CD4-positive, alpha-beta T cell treated with Interleukin-21 for 1 hour (primary cell): ENCODE measurements at places on chromosomes 2 and 18.

DNA sequence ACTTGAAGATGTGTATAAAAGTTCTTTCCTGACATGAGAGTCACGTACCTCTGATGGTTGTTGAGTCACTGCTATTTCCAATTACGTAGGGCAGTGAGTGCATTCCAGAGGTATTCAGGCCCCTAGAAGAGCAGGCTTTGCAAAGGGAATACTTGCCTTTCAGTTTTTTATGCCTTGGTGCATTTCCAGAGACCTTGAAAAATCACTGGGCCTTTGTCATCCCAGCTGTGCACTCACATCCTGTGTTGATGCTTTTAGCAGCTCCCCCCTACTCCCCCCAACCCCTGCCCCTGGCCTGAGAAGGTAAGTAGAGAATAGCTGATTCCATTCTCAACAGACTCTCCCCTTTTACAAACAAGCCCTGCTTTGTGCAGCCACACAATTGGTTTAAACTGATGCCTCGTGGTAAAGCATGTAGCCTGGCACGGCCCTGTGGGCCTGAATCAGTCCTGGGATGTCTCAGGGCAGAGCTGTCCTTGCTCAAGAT is 174.2 kb downstream of the PRPF40A start:
- no peak for DNase-seq

DNA sequence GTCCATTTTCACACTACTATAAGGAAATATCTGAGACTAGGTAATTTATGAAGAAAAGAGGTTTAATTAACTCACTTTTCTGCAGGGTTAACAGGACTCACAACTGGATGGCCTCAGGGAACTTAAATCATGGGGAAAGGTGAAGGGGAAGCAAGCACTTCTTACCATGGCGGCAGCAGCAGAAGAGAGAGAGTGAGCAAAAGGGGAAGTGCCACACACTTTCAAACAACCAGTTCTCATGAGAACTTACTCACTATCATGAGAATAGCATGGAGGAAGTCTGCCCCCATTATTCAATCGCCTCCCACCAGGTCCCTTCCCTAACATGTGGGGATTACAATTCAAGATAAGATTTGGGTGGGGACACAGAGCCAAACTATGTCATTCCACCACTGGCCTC is 55.1 kb upstream of the NETO1 start:
- DNase-seq: no peak

DNA sequence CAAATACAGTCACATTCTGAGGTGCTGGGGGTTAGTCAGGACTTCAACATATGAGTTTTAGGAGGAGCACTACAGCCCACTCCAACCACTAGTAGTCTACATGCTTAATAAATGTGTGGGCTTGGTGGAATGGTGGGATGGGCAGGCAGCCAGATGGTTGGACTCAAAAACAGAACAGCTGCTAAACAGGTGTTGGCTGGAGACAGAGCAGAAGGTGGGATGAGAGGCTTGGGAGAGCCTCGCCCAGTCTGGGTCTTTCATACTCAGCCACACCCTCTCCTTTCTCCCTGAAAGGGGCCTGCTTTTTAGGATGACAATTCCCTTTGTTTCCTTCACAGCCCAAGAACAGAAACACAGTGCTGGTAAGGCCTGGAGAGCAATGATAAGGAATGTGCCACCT is 143.9 kb upstream of the KLHL29 start:
- DNase-seq: no peak

DNA sequence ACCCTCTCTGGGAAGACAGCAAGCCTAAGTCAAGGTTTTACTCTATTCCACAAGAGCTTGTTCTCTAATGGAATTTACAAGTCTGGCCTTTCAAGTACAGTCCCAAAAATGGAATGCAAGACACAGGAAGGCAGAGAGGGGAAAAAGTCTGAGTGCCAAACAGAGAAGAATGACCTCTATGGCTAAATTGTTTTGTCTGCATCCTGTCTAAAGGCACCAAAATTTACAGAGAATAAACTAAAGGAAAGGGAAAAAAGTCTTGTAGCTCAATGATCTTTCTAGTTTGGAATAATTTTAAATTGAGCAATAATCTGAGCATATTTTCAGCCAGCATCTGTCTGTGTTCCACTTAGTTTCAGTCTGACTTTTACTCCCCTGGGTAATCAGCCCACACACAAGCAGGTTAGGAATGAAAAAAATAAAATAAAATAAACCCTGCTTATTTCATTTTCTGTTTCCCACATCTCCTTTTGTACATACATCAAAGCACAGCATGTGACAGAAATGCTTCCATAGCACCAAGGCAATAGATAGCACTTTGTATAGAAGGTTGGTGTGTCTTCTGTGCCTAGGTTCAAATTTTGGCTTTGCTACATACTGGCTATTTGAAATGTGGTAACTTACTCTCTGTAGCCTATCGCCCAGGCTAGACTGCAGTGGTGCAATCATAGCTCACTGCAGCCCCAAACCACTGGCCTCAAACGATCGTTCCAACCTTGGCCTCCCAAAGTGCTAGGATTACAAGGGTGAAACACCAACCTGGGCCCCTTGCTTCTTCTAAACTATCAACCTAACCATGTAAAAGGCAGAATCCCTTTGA is 105.1 kb downstream of the SLC8A1 start:
- DNase-seq: no peak

DNA sequence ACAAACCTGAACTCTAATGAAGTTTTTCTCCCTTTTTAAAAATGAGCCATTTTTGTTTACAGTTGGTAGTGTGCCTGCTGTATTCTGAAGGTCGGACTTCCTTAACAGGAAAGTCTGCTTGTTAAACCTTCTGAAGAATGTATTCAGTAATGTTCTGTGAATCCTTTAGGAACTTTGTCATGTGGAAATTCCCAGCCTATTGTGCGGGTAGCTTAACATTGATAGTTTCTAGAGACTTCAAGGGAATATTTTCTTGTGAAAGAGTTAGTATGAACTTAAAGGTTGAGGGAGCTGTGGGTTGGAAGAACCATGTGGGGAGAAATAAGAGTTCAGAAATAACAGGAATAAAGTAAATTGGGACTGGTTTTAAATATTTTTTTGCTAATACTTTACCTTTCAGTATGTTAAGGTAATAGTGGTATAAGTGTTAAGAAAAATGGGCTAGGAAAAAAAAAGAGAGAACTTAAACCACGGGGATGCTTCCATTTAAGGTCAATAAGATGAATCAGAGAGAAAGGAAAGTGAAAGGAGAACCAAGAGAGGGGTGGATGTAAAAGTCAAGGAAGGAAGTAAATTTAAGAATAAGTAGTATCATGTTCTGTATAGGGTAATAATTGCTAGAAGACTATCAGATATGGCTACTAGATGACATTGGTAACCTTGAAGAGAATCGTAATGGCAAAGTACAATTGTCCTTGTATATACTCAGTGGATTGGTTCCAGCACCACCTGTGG is 90.5 kb downstream of the PMS1 start:
- DNase-seq: no peak
